ENCODE measurements at places on chromosomes 6 and 20.
A peak's percentile ranks its signal among the peaks of the same experiment; 100 is the strongest.

DNA sequence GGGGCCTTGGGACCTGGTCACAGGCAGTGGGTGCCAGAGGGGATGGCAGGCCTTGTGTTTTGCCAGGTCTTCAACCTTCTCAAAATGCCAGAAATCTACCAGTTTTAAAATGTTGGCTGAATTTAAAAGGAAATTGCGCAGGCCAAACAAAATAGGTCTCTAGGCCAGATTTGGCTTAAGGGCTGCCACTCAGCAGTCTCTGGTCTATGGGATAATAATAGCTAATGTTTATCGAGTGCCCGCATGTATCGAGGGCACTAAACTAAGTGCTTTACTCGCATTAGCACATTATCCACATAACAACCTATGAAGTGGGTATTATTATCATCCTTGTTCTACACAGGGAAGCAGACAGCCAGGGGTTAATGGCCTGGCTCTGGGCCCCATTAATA, 11.0 kb downstream of the E2F3 start:
- H3K27ac ChIP-seq, result no peak overlapping the region
- H3K4me1 ChIP-seq, result peaks cover 76% of the 10 kb centered on the region
- no peak overlapping the region for H3K4me3 ChIP-seq
- no peak for DNase-seq
- H3K27me3 ChIP-seq, result no peaks in the 10 kb centered on the region

DNA sequence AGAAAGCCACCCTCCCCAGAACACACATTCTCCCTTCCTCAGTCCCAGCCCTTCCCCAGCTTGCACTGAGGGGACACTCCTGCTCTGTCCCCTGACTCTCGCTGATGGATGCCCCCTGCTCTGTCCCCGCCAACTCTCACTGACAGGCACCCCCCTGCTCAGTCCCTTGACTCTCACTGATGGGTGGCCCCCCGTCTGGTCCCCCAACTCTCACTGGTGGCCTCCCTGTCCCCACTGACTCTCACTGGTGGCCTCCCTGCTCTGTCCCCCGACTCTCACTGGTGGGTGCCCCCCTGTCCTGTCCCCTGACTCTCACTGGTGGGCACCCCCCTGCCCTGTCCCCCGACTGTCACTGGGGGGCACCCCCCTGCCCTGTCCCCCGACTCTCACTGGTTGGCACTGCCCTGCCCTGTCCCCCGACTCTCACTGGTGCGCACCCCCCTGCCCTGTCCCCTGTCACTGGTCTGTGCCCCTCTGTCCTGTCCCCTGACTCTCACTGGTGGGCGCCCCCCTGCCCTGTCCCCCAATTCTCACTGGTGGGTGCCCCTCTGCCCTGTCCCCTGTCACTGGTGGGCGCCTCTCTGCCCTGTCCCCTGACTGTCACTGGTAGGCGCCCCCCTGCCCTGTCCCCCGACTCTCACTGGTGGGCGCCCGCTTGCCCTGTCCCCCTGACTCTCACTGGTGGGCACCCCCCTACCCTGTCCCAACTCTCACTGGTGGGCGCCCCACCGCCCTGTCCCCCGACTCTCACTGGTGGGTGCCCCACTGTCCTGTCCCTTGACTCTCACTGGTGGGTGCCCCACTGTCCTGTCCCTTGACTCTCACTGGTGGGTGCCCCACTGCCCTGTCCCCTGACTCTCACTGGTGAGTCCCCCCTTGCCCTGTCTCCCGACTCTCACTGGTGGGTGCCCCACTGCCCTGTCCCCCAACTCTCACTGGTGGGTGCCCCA, 60.9 kb downstream of the GINS1 start:
- H3K27me3 ChIP-seq, result no peaks in the 10 kb centered on the region
- peaks cover 5% of the 10 kb centered on the region for H3K4me1 ChIP-seq
- H3K27ac ChIP-seq, result no peak overlapping the region
- H3K36me3 ChIP-seq, result no peaks in the 10 kb centered on the region
- no peak for DNase-seq

DNA sequence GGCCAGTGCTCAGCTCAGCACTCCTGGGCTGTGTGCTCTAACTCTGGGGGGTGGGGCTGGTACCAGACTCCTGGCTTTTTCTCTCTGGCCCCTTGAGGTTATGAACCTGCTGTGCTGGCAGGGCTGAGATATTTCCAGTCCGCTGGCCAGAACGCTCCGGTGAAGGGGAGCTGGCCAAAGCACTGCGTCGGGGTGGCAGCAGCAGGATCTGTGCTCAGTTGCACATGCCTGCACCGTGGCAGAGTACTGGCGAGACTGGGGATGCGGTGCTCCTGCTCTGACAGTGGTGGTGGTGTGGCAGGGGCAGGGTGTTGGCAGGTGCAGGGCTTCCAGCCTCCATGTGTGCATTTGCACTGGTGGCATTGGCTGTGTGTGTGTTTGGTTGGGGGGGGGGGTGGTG, 374.4 kb downstream of the PHF3 start:
- no peak overlapping the region for H3K4me3 ChIP-seq
- no peaks in the 10 kb centered on the region for H3K36me3 ChIP-seq
- no peak for DNase-seq
- no peaks in the 10 kb centered on the region for H3K27me3 ChIP-seq
- H3K27ac ChIP-seq, result no peak overlapping the region

DNA sequence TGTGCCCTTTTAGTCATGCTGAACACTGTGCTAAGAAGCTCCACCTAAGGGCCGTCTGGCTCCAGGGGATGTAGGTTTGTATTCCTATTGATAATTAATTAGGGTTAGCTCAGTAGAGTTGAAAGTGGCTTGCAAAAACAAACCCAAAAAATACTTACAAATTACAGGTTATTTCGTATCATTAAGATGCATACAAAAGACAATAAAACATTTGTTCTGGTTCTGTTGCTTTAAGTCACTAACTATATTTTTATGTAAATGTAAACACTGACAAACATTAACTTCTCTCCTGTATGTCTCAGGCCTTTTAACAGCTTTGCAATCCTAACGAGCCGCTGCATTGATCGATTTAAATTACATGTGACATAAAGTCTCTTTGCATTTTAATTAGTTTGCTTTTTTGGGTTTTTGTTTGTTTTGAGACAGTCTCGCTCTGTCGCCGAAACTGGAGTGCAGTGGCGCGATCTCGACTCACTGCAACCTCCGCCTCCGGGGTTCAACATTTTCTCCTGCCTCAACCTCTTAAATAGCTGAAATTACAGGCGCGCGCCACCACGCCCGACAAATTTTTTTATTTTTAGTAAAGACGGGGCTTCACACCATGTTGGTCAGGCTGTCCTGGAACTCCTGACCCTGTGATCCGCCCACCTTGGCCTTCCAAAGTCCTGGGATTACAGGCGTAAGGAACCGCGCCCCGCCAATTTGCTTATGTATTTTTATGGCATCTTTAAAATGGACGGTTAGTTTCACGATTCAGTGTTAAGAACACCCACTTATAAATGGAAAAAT, 110.9 kb downstream of the HFE start:
- peak overlapping the region; percentile 98 for H3K27ac ChIP-seq
- peaks cover 43% of the 10 kb centered on the region for H3K4me1 ChIP-seq
- peaks cover 37% of the 10 kb centered on the region for H3K36me3 ChIP-seq
- H3K4me3 ChIP-seq, result peak overlapping the region; percentile 93
- peaks cover 11% of the 10 kb centered on the region for H3K27me3 ChIP-seq
- DNase-seq, result peak; percentile 73

GRCh38 chr20:5552154-5552553, 198.0 kb upstream of the SHLD1 start:
- peaks cover 60% of the 10 kb centered on the region for H3K36me3 ChIP-seq
- no peaks in the 10 kb centered on the region for H3K27me3 ChIP-seq
- no peak overlapping the region for H3K27ac ChIP-seq
- no peak overlapping the region for H3K4me3 ChIP-seq

- DNase-seq, result no peak
- H3K4me3 ChIP-seq, result no peak overlapping the region
- no peak overlapping the region for H3K27ac ChIP-seq
- H3K4me1 ChIP-seq, result no peaks in the 10 kb centered on the region
- no peaks in the 10 kb centered on the region for H3K36me3 ChIP-seq
Observed at GRCh38 chr6:167650730-167651317, 175.9 kb upstream of the AFDN start.

DNA sequence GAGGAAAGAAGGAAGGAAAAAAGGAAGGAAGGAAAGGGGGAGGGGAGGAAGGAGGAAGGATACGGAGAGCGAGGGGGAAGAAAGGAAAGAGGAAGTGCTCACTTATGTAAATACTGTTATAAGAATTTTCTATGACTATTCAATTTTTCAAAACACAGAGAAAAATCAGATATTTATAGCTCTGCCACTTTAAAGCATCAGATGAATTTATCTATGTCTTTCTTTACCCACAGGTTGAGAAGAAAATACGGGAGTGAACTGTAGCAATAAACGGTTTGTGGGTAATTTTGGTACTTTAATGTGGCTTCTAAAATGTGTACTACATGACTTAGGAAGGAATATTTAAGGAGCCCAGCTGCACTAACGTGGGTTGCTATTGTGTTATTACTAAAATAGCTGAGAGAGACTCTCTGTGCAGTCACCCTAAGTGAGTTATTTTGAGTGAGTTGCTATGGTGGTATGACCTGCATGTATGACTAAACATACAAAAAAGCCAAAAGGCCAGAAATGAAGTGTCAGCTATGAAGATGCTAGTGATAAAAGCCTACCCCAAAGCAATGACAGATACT, 225.5 kb downstream of the SOD2 start:
- peaks cover 7% of the 10 kb centered on the region for H3K27me3 ChIP-seq
- no peaks in the 10 kb centered on the region for H3K36me3 ChIP-seq
- no peak overlapping the region for H3K4me3 ChIP-seq
- H3K27ac ChIP-seq, result no peak overlapping the region
- no peak for DNase-seq
- no peaks in the 10 kb centered on the region for H3K4me1 ChIP-seq

GRCh38 chr6:42103216-42103615, 39.2 kb downstream of the C6orf132 start:
- peaks cover 21% of the 10 kb centered on the region for H3K4me1 ChIP-seq
- no peaks in the 10 kb centered on the region for H3K36me3 ChIP-seq
- no peak overlapping the region for H3K4me3 ChIP-seq

GRCh38 chr6:5072440-5072839, 12.7 kb upstream of the PPP1R3G start:
- H3K4me1 ChIP-seq, result peaks cover 6% of the 10 kb centered on the region
- peaks cover 11% of the 10 kb centered on the region for H3K27me3 ChIP-seq

DNA sequence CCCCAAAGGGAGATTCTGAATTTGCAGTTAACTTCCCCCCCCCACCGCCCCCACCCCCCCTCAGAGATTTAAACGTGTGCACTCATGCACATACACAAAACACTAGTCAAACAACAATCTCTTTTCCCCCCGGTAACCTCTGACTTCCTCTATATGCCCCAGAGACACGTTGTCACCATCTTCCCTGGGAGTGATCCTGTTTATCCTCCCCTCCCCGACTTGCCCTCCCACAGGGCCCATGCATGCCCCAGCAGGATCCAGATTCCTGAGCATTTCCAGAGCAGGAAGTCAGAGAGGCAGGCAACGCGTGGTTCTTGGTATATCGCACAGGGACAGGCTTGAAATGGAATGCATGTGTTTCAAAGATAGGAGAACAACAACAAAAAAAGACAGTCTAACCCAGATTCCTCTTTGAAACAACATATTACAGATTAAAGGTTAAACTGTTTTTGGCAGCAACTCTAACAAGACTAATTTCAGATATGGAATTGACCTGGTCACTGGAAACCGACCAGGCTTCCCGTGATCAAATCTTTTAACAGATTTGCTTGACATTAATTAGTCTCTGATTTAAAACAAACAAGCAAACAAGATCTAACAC, 1.3 kb downstream of the BLCAP start:
- H3K27me3 ChIP-seq, result peaks cover 5% of the 10 kb centered on the region
- peaks cover 42% of the 10 kb centered on the region for H3K4me1 ChIP-seq
- DNase-seq, result no peak
